ENCODE measurements at places on chromosomes 7 and 10.

DNA sequence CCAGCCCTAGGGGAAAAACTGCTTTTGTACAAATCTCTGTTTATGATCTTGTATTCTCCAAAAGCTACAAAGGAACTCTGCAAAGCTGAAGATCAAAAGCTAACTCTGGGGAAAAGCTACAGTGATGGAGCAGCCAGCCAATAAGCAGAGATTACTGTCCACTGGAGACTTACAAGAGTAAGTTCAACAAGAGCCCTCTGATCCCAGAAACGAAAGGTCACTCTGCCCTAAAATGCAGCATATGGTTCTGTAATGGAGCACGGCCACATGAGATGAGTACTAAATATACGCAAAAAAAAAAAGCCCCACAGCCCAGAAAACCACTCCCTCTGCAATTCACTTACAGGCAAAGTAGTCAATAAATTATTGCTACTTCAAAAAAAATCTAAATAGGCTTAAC is 60.1 kb downstream of the ERCC6 start:
- DNase-seq, result no peak

- no peak for DNase-seq
These were observed 448.4 kb upstream of the COBL start for GRCh38 chr7:51764976-51765375.

DNA sequence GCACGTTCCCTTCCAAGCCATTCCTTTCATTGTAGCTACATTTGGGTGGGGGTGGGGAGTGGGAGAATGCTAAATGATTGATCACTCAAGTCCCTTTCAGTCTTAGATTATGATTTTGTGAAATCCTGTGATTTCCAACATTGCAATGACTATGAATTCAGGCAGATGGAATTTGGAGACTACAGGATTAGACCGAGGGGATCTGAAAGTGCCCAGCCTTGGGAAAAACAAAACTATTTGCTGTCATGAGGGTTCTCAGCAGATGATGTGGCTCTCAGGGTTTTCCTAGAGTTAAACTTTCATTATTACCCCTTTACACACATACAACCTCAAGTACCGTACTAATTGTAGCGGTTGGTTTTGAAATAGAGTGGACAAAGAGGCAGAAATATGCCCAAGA is 4.7 kb downstream of the MACROH2A2 start:
- no peak for DNase-seq

GRCh38 chr7:74479066-74479781 is 25.5 kb downstream of the GTF2IRD1 start:
- DNase-seq, result no peak

GRCh38 chr10:11116817-11117216 is 99.1 kb downstream of the CELF2 start:
- DNase-seq, result no peak

DNA sequence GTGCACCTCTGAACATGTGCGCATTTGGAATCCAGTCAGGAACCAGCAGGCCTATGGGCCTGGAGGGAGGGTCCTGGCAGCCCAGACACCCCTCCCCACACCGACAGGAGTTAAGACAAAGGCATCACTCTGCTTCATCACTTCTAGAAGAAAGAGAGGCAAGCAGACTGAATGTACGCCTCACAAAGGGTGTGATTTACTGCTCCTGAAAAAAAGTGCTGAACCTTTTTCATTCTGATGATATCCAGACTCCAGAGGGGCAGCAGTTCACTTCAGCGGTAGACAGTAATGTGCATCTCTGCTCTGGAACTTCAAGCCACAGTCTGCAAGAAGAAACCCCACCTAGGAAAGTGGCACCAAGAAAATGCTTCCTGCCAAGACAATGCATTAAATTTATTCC is 88.2 kb upstream of the TMEM72 start:
- no peak for DNase-seq

- DNase-seq, result no peak
These were observed 96.0 kb downstream of the GATA3 start for GRCh38 chr10:8150401-8150905.

- DNase-seq, result no peak
These were observed 3.0 kb upstream of the WASL start for GRCh38 chr7:123751821-123752220.

DNA sequence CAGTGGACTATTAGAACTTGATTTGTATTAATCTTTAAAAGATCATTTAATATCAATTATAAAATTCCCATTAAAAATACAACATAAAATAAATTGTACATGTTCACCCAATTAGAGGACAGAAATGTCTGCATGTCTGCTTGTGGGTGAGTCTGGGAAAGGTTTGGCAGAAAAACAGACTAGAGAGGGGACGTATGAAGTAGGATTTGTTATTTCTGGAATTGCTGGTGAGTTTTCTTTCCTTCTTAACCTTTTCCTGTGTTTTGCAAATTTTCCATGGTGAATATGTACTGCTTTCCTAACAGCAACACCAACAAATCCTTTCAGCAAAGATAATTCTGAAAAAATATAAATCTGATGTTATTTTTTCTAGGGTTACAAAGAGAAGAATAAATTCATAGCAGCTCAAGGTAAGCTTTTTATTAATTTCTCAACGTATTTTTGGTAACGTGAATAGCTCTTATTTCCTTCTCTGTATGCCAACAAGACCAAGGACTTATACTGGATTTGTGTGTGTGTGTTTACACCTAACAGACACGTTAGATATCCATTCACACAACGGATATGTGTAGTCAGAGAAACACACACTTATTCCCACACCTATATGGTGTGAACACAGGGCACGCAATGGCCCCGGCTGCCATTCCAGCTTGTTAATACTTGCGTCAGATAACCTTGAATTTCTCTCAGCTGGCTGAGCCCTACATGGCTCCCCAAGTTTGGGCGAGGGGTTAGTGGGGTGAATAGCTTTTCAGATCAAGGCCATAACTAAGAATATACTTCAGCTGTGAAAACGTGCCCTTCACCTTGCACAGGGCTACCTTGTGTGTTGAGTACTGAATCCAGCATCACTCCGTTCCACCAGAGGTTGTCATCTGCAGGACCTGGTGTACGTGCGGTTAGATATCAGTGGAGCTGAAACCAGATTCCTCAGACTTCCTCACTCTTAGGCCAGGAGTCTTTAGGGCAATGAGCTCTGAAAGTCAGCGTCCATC is 64.6 kb downstream of the MKI67 start:
- no peak for DNase-seq

DNA sequence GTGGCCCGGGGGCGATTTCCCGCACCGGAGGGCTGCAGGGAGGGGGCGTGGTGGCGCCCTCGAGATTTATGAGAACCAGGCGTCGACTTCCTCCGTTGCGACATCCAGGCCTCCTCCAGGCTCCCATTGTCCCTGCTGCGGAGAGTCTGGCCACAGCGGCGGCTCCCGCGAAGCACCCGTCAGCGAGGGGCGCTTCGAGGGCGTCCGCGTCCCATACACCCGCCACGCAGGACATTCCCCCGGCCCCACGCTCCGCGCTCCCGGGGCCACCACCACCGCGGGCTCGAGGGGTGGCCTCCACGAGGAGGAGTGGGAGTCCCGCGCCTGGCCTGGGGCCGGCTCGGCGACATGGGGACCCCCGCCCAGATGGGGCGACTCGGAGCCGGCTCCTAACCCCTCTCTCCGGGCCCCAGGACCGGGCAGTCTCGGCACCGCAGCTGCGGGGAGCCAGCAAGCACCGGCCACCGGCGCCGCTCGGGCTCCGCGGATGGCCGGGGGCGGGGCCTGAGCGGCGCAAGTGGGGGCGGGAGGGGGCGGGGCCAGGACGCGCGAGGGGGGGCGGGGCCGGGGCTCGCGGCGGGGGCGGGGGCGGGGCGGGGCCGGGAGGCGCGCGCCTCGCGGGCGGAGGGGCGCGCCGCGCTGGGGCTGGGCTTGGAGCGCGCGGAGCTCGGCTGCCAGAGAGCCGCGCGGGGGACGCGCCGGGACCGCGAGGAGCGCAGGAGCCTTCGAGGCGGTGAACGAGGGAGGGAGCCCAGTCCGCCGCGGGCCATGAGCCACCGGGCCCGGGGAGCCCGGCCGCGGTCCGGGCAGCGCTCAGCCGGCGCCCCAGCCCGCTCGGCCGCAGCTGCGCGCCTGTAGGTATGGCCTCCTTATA is at the start of gene SH2B2:
Gene SH2B2, plus strand, starts transcription at position 632 of the 874 bp plus-strand sequence. CDS start 13,683 bp downstream, outside the sequence.
- DNase-seq, result no peak

GRCh38 chr7:144445590-144445989 is 42.1 kb upstream of the NOBOX start:
- no peak for DNase-seq

DNA sequence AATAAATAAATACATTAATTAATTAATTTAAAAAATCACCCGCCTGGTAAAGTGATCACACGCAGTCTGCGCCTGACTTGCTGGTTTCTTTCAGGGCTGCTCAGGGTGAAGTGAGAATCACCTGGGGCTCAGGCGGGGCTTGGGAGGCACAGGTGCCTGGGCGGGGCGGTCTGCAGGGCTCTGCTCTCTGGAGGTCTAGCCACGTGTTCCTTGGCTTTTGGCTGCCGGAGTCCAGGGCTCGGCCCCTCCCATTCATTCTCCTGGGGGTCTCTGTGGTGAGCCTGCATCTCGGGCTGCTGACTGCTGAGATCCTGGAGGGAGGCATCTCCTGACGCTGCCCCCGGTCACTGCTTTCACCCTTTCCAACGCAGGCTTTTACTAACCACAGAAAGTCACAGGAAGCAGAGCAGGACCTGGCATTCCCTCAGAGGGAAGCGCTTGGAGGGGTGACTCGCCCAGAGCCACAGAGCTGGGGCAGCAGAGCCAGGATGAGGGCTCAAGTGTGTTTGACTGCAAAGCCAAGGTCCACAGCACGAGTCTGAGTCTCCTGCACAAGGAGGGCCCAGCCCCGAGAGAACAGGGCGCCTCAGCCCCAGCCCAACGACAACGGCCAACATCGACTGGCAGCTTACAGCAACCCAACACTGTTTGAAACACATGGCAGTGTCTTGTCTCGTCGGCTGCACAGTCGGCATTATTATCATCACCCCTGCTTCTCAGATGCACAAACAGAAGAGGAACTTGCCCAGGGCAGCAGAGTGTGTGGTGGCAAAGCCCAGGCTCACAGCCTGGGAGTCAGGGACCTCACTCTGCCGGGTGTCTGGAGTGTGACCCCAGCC is 22.4 kb upstream of the MNX1 start:
- DNase-seq, result no peak

DNA sequence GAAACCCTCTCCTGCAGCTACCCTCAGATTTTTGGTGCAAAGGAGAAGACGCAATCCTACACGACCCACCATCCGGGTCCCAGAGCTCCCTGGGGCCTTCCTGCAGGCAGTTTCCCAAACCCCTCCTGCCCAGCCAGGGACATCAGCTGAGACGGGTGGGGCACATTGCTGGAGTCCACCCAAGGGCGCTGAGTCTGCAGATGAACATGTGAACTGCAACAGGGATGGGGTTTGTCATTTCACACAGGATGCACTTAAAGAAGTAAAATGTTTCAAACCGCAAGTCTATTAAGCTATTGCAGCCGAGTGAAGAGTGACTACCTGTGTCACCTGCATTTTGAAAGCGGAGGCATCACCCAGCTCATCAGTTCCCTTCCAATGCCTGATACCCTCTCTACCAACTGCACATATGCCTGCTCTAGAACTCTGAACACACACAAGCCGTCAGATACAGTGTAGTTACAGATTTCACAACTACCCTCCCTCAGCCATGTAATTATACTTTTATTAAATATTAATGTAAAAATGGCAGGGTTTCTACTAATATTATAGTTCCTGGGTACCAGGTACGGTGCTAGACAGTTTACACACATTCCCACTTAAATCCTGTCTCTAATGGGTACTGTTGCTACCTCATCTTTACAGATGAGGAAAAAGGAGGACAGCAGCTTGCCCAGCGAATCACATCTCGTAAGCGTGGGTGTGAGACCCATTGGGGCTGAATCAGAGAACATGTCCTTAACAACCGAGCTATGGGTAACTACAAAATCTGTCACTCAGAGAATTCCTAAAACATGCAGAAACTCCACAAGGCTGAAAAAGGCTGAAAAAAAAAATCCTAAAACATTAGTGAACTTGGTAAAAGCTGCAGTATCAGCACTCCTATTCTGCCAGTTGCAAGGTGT is 71.2 kb downstream of the GRB10 start:
- DNase-seq, result no peak

- DNase-seq, result no peak
These were observed 15.3 kb upstream of the UTF1 start for GRCh38 chr10:133214468-133215410.

DNA sequence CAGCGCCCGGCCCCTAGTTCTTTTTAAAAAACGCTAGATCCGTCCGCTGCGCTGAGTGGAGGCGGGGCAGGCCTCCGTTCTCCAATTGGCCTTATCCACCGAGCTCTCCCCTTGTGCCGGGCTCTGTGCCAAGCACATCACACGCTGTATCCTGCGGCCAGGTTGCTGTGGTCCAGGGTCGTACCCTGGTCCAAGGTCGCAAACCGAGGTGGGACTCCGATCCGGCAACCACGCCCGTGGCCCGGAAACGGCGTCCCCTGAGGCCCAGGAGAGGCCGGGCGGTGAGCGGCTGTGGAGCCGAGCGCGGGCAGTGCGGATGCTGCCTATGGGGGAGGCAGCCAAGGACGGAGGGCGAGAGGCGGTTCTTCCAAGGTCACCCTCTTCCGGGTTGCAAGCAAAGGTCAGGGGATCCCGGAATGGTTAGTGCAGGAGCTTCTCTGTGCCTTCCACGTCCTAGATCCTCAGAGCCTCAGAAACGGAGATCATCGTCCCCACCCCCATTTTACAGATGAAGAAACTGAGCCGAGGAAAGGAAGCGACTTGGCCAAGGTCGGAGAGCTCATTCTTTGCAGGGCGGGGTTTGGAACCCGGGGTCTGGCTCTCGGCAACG is 72.4 kb upstream of the LRRC4 start:
- DNase-seq, result no peak

- DNase-seq, result no peak
These were observed 29.3 kb downstream of the AP3M1 start for GRCh38 chr10:74121368-74121767.

DNA sequence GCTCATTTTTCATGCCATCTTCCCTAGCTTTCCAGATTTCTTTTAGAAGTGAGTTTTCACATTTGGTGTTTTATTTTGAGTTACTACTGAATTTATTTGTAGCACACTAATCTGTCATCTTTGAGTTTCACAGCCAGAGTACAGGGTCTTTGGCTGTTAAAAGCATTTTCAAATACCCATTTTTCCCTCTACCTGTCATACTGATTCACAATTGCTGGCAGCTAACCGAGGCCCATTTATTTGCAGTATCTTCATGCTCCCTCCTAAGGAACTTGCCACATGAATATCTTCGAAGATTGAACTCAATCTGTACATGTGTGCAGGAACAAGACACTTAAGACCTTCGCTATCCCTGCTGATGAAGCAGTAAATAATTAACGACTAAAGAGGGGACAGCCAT is 44.8 kb upstream of the DKK1 start:
- DNase-seq, result no peak

- no peak for DNase-seq
These were observed 152.6 kb downstream of the PKD1L1 start for GRCh38 chr7:47795631-47796030.

DNA sequence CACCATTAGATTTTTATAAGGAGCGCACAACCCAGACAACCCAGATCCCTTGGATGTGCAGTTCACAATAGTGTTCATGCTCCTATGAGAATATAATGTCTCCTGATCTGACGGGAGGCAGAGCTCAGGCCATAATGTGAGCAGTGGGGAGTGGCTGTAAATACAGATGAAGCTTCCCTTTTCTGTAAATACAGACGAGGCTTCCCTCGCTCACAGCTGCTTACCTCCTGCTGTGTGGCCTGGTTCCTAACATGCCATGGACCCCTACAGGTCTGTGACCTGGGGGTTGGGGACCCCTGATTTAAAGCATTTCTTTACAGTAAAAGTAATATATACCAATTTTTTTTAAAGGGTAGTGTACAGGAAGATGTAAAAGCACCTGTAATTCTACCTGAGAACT is 33.2 kb downstream of the HELLS start:
- DNase-seq, result no peak
